ENCODE measurements at places on chromosomes 6 and 20.

DNA sequence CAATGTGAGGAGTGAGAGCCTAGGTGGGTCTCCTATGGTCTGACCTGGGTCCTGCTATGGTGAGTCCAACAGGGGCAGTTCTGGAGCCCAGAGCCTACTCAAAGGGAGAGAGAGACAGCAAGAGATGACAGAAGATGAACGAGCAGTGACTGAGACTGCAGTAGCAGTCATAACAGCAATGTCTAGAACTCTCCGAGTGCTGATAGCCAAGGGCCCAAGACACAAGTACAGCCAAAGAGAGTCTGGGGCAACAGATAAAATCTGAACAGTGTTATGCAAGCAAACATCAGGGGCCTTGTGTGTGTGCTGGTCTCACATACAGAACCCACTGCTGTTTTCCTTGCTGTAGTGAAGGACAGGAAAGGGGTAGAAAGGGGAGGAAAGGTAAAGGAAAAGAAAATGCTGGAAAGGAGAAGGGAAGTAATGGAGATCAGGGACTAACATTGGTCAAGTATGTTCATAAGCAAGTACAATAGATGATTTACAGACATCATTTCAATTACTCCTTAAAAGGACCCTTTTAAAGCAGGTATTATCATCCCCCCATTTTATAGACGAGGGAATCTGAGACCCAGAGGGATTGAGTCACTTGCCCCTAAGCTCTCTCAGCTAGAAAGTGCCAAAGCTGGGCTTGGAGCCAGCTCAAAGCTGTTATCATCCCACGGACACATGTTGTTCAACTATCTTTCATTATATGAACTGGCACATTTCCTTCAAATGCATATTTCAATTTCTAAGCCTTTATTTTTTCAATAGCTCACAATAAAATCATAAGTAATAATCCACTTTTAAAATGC lies 182.3 kb upstream of the RAB32 start:
- DNase-seq = no peak

GRCh38 chr20:25308671-25309394 lies 60.9 kb downstream of the PYGB start:
- DNase-seq = no peak

- DNase-seq = no peak
These were observed 70.7 kb upstream of the RAB32 start for GRCh38 chr6:146472918-146473317.

- DNase-seq = no peak
These were observed 1.2 kb upstream of the SRC start for GRCh38 chr20:37344506-37345338.

GRCh38 chr6:119128252-119128912 lies 49.9 kb upstream of the FAM184A start:
- no peak for DNase-seq

GRCh38 chr20:37564388-37565133 lies 36.9 kb upstream of the BLCAP start:
- DNase-seq = peak; percentile 55

DNA sequence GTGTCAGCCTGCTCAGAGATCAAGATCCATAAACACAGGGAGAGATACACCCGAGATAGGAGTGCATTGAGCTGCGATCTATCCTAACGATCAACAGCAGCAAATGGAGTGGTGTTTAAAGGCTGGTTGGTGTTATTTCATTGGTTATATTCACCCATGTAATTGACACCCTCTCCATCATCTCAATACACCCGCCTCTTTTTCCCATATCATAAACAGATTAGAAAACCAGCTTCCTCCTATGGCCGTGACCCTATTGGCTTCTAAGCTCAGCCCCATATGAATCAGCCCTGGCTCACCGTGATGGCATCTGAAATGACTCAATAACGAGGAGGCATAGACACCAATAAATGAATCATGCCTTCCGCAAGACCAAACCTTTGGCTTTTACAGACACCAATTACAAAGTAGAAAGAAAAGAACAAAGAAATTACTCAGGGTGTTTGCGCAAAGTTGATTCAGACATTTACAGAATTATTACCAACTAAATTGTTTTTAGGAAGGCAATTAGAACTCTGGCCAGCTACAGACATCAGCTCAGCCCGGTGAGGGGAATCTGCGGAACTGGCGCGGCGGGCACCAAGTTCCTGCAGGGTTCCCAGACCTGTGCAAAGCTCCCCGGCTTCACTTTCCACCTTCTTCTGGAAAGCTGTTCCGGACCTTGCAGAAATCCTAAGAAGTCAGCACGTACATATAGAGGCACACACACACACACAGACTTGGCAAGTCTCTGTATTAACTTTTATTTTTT lies 11.5 kb downstream of the PMEPA1 start:
- peak; percentile 77 for DNase-seq

- DNase-seq = no peak
These were observed 29.8 kb downstream of the GFOD1 start for GRCh38 chr6:13457577-13457976.

DNA sequence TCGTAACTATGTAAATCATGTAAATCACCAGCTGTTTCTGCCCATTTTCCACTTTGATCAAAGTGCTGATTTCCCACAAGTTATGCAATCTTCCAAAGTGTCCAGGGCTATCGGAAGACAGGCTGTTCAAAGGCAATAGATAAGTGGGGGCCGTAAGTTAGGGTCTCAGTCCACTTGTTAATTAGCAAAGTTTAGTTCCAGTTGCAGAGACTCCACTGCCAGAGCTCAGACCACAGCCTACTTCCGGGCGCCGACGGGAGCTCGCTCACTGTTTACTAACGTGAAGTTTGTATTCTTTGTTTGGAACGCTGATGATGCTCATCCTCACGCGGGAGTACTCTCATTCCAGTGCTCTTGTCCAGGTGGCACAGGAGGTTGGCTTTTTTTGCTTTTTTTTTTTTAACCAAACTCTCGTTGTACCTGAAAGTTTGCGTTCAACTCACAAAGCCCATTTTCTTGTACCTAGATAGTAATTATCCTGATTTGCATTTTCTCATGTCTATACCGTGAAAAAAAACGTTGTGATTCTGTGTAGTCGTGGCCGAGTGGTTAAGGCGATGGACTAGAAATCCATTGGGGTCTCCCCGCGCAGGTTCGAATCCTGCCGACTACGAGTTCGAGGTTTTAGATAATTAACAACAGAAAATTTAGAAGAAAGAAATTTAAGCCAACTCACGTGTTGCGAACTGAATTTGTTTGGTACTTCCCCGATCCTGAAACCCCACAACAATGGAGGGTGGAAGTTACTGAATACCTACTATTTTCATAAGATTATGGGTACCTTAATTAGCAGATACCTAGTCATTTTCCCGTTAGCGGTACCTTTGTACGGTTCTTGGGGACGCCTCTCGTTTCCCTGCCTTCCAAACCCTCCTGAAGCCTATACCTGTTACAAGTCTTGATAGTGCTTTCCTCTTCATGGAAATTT lies 29.9 kb upstream of the ZNF184 start:
- peak; percentile 80 for DNase-seq

DNA sequence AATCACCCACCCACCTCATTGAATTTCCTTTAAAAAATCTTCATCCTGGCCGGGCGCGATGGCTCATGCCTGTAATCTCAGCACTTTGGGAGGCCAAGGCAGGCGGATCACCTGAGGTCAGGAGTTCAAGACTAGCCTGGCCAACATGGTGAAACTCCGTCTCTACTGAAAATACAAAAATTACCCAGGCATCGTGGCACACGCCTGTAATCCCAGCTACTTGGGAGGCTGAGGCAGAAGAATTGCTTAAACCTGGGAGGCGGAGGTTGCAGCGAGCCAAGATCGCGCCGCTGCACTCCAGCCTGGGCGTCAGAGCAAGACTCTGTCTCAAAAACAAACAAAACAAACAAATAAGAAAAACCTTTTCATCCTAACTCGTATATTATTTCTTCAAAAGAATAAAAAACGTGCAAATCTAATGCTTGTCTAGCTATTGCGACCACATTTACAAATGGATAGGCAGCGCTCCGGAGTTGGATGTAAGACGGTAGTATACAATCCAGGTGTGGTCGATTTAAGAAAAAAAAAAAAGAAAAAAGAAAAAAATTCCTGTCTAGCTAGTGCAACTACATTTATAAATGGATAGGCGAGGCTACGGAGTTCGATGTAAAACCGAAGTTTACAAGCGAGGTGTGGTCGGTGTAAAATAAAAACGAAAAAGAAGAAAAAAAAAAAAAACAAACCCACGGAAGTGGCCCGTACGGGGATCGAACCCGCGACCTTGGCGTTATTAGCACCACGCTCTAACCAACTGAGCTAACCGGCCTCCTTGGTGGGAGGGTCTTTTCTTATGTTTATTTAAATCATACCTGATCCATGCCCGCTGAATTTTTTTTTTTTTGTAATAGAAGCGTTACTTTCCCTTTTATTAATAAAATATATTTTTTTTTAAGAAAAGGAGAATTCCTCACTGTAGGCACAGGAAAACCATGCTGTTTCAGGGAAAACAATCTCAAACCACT lies 70.7 kb upstream of the PRSS16 start:
- peak; percentile 78 for DNase-seq

GRCh38 chr6:27280064-27280539 lies 32.0 kb downstream of the POM121L2 start:
- DNase-seq = peak; percentile 57

DNA sequence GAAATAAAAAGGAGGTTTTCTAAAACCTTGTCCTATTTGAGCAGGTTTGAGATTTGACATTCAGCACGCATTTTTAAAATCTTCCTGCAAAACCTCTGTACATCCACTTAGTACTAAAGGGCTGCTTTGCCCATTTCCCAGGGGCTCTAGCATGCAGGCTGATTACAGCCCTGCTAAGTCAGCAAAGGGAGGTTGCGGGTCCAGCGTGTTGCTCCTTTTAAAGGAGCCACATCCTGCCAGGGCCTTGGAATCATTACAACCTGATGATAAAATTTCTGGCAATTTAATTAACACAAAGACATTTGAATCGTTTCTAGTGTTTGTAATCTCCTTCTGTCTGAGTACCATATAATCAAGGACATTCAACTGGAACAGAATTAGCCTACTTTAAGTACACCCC lies 455.1 kb upstream of the CITED2 start:
- no peak for DNase-seq

DNA sequence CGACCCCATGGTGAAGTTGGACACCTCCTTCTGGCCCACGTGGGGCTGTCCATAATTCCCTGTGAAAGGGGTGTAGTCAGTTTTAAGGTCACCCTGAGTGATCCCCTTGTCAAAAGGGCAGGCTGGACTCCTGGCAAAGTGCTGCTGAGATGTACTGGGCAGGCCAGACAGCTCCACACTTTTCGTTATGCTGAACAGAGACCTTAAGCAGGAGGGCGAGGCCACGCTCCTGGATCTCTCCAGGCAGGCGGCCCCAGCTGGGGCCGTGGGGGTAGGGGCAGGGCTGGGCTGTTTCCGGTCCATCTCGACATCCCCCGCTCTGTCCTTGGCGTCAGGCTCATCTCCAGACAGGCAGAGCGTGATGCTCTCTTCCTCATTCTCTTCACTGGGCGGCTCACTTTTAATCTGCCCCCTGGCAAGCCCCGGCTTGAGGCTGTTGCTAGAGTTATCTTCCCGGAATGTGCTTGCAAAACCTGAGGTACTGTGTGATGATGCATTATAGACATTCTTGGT lies 56.7 kb downstream of the GJA10 start:
- no peak for DNase-seq

DNA sequence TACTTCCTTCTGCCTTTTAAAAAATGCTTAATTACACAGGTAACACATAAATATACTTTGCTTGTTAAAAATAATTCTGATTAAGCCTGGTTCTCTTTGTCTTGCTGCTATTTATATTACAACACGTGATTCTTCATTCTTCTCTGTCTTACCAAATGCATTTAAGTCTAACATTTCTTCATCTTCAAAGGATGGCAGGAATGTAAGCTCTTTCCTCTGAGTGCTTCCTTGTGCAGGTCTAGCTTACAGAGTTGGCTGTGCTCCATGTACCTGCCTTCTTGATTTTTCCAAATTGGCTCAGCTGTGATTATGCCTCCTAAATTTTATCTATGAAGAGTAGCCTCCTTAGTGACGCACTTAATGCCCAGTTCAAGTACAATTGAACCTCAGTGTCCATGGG lies 44.4 kb downstream of the RNF144B start:
- DNase-seq = no peak

- DNase-seq = no peak
These were observed 519.9 kb downstream of the MAFB start for GRCh38 chr20:40168981-40169620.

DNA sequence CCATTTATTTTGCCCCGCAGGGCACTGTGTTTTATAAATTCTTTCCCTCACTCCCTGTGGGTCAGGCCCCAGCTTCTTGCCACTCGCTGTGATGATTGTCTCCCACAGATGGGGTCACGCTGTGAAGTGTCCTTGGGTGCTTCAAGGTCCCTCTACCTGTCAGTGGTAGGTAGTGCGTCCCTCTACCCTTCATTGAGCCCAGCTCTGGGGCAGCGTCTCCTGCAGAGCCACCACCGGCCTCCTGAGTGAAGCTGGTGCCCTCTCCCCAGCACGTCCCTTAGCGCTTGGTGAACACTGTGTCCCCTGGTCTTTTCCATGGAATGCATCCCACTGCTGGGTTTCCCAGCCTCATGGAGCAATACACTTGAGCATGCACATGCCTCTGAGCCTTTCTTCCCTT lies 108.2 kb downstream of the NRN1 start:
- no peak for DNase-seq

GRCh38 chr6:134077301-134077700 lies 24.9 kb upstream of the SLC2A12 start:
- no peak for DNase-seq

DNA sequence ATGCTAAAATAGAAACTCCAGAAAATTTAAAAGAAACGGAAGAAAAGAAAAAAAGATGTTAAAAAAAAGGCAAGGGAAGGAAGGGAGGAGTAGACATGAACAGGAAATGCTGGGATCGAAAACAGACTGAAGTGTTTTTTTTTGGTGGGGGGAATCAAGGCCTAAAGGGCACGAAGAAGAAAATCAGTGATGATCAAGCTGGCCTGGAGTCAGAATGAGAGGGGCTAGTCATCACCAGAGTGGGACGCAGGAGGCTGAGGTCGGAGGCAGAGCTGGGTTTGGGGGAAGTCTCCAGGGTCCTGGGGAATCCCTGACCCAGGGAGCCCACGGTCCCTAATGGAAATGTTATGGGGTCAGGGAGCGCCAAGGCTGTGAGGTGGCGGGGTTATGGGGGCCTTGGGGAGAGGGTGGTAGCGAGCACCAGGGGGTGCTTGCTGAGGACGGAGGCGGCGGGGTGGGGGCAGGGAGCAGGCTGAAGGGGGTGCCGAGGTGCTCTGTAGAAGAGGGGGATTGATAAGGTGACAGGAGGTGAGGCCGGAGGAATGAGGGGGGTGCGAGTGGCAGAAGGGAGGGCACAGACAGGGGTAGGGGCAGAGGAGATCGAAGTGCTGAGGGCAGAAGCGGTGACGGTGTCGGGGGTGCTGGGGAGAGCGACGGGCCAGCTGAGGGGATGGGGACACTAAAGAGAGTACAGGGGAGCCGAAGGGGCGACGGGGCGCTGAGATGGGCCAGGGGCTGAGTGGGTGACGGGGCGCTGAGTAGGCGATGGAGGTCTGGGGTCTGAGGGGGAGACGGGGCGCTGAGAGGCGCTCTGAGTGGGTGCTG lies 684 bp downstream of the ZNFX1 start:
- DNase-seq = peak; percentile 73

- DNase-seq = no peak
These were observed 627.6 kb downstream of the MMUT start for GRCh38 chr6:48835421-48835958.

GRCh38 chr6:52136055-52136454 lies 48.6 kb upstream of the PKHD1 start:
- DNase-seq = no peak
